ENCODE measurements at places on chromosomes 11 and 22.

- no peak for DNase-seq
Measured at GRCh38 chr22:34760276-34761008, 305.5 kb upstream of the ISX start.

DNA sequence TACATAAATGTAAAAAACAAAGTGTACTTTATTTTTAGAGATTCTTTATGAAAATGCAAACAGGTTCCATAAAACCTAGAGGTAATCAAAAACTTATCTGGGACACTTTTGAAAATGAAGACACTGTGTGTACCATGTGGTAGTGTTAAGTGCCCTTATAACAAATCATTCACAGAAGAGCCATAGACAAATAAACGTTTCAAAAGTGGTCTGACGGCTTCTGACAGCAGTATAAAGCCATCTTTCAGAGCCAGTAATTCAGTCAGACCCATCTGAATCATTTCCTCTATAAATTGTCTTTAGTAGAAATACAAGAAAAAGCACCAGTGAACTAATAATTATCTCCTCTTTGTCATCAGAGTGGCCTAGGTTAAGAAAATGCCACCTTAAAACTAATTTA lies 100.0 kb downstream of the PAX6 start:
- no peak for DNase-seq

DNA sequence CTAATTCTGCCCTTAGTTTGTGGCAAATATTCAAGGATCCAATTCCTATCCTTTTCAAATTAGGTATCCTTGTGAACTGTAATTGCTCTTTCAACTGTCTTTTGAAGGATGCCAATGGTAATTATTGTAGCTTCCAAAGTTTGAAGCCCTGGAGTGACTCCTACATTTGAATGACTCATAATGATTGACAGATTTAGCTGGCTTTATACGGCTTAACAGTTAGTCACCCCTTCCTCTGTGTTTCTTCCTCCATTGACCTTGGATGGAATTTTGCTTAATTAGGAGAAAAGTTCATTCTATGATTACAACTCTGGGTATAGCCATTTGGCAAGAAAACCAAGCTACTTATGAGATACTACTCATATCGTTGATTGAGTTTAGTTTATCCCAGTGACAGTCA lies 639.3 kb upstream of the KIRREL3 start:
- DNase-seq: no peak

- DNase-seq: no peak
Measured at GRCh38 chr22:32957200-32957803, 100.9 kb downstream of the SYN3 start.

- no peak for DNase-seq
Measured at GRCh38 chr11:118227865-118228785, 3.3 kb upstream of the JAML start.

DNA sequence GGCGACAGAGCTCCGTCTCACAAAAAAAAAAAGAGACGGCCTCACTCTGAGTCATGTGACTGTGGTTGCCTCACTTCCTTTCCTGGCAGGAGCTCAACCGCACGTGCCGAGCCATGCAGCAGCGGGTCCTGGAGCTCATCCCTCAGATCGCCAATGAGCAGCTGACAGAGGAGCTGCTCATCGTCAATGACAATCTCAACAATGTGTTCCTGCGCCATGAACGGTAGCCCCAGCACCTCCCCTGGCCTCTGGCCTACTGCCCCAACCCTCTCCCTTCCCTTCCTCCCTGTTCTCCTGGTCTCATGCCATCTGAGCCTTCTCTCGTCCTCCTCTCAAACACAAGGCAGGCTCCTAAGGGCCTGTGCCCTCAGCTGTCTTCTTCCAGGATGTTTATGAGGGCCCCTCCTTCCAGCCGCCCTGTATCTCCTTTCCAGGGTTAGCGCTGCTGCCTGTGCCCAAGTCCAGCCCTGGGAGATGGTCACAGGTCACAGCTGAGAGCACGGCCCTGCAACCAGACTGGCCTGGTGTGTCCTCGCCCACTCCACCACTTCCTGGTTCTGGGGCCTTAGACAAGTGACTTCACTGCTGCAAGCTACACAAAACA lies 30.7 kb downstream of the TOM1 start:
- DNase-seq: no peak

GRCh38 chr11:132610216-132610615 lies 922.1 kb downstream of the OPCML start:
- no peak for DNase-seq

DNA sequence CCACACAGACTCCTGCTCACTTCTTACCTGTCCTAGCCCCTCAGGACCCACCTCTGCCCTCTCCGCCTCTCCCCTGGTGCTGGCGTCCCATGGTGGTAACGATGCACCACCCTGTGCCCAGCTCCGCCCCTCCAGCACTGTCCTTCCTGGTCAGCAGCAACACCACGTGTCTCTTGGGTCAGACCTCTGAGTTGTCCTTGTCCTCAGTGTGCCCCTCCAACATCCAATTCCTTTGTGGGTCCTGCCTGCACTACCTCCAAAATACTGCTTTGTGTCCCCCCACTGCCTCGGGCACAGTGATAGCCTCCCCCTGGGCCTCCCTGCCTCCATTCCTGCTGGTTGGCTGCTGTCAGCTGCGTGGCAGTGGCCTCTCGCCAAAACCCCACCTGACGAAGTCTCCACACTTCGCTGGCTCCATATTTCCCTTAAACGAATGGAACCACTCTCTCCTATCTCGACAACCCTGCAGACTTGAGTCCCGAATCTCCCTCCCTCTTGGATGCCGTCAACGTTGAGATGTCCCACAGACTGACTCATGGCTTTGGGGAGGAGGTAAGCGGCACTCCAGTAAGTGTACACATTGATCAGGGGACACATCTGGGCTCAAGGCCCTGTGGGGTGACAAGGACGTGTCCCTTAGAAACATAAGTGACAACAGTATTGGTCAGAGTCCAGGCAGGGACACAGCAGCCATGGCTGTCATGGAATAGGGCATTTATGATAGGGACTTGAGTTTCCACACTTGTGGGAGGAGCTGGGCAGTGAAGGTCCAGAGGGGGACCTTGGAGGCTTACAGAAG lies 42.8 kb downstream of the SHISAL1 start:
- no peak for DNase-seq

DNA sequence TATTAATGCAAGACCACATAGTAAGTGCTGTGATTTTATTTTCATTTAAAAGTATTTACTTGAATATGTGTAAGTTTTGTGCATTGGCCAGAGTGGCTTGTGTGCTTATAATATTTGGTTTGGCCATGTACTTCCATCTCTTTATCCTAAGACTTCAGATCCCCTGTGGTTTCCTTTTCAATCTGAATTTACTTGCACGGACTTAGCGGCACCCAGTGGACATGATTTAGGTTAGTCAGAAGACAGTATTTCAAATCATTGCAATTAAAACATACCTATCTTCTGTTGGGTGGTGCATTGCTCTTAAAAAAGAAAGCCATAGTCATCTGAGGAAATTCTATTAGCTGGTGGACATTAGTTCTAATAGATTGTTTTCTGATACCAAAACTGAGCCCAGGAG lies 30.7 kb downstream of the PIWIL4 start:
- peak; percentile 5 for DNase-seq

DNA sequence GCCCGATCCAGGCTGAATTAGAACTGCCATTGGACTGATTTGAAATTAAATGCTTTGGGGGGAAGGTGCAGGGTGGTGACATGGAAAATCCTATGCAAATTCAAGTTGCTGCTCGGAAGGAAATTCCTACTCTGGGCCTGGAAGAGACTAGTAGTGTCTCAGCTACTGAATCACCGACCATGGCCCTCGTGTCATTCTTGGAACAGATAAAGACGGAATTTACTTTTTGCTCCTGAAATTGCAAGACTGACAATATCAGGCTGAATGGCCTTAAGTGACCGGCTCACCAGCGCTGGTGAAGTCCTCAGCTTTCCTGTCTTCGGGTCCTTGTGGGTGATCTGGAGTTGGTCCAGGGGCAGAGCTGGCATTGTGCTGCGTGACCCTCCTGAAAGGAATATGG lies 6.1 kb downstream of the ASCC2 start:
- DNase-seq: no peak

GRCh38 chr22:39178206-39179111 lies 26.0 kb upstream of the CBX7 start:
- no peak for DNase-seq

- DNase-seq: peak; percentile 48
Measured at GRCh38 chr11:14500181-14500651, 605 bp upstream of the COPB1 start.

- no peak for DNase-seq
Measured at GRCh38 chr11:2445746-2446551, 1.1 kb downstream of the KCNQ1 start.

Data from A549 (cell line).